Fibroblast of mammary gland (primary cell): ENCODE measurements at places on chromosomes 5 and 9.

DNA sequence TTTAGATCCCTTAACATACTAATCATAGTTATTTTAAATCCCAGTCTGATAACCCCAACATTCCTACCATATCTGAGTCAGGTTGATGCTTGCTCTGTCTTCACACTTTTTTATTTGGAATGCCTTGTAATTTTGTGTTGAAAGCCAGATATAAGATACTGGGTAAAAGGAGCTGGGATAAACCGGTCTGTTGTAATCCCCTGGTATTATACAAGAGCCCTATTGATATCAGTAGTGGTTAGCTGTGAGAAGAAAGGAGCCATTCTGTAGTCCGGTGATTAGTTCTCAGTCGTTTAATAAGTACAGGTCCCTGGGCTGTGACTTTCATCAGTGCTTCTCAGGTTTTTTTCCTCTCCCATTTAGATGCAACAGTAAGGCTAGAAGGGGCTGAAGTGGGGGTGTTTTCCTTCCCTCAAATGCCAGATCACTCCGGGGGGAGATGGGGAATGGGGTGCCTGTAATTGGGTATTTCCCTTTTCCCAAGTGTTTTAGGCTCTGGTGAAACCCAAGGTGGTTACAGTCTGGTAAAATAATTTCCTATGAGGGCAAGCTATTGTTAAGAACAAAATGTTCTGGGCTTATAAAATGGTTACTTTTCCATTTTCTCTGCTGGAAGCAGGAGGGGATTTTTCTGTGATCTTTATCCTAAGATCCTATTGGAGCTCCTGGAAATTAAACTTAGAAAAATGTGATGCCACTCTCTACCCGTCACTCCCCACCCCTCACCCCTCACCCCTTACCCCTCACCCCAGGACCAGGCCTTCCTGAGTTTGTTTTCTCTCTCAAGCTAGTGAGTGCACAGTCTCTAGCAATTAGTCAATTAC, 72.7 kb downstream of the KCNN2 start:
- no peak for DNase-seq

DNA sequence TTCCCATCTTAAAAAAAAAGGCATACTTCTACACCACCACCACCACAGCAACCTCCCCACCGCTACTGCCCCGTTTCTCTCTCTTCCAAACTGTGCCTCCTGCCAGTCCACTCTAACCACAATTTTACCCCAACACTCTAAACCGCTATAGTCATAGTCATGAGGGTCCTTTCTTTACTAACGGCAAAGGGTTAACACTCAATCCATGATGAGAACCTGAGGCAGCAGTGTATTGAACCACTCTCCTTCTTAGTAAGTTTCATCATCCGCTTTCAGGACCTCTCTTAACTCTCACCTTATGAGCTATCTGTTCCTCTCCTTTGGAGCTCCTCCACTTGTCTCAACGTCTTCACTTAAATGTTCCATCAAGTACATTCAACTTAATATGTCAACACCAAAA, 34.0 kb downstream of the IDNK start:
- no peak for DNase-seq

DNA sequence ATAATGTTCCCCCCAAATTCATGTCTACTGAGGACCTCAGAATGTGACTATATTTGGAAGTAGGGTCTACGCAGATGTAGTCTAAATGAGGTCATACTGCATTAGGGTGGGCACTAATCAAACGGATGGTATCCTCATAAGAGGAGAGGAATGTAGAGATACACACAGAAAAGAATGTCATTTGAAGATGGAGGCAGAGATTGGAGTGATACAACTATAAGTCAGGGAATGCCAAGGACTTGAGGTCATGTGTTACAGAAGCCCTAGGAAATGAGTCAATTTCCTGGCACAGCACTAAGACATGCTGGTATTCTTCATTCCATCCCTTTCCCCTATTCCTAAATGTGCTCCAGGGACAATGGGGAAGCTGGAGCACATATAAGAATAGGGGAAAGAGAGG, 758 bp upstream of the PDCD1LG2 start:
- DNase-seq = peak; percentile 95

GRCh38 chr9:76600007-76600615, 141.1 kb downstream of the GCNT1 start:
- DNase-seq = no peak

GRCh38 chr9:137968235-137968634, 90.7 kb downstream of the CACNA1B start:
- no peak for DNase-seq

DNA sequence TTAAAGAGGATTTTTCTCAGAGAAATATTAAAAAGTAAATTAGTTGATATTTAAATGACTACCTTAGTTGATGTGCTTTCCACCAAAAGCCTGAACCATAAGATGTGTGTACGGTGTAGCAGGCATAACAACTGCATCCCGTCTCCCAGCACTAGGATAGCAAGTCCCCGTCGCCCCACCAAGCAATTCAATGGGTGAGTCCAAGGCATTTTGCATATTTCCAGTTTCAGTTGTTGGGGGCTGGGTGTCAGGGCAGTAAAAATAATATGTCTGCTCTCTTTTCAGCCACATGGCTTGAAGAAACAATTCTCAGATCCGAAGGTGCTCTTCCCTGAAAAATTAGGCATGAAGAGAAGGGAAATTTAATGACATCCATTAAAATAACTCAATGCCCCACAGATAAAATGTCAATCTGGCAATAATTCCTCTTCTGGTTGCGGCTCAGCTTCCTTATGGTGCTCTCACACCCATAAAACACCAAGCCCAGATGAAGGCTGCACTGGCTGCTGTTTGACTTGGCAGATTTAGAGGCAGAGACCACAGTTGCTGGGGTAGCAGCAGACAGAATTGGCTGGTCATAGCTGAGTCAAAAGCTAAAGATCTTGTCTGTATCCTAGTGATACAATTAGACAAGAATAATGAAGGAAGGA, 124.4 kb upstream of the ADCY2 start:
- DNase-seq = no peak

- DNase-seq = no peak
Measured at GRCh38 chr5:158857976-158858375, 241.7 kb downstream of the EBF1 start.

DNA sequence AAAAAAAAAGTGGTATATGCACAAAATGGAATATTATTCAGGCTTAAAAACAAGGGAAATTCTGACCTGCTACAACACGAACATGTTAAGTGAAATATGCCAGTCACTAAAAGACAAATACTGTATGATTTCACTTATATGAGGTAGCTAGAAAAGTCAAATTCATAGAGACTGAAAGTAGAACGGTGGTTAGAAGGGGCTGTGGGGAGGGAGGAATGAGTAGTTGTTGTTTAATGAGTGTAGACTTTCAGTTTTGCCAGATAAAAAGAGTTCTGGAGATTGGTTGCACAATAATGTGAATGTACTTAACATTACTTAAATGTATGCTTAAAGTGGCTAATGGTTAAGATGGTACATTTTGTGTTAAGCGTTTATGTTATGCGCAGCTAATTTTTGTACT, 79.5 kb upstream of the IL12B start:
- no peak for DNase-seq

DNA sequence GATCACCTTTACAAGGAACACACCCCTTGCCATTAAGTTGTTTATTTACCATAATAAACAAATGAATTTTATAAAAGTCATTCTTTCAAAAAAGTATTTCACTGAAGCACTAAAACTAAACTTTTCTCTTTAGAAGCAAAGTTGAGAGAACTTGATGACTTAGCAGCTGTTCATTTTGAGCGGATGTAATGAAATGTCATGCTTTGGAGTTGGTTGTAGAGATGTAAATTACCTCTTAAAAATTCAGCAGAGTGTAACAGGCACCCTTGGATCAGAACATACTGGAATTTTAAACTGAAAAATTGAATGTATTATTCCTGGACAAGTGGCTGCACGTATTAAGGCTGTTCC, 617.2 kb downstream of the PDE4D start:
- peak; percentile 2 for DNase-seq

DNA sequence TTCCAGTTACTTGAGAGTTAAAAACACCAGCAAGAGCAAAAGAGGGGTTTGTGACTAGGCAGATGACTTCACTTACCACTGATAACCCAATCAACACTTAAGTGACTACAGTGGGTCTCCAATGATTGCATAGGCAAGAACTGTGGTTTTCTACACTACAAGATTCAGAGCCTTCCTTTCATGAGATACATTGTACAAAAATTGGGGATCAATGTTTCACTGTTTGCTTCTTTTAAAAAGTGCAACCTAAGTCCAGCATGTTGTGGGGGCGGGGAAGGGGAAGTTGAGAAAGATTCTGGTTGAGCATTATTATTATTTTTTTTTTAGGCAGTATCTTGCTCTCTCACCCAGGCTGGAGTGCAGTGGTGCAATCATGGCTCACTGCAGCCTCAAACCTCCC, 3.6 kb downstream of the IQGAP2 start:
- no peak for DNase-seq

GRCh38 chr5:54994628-54995027, 9.2 kb upstream of the ESM1 start:
- no peak for DNase-seq

- peak; percentile 52 for DNase-seq
Measured at GRCh38 chr5:173582216-173583111, 34.0 kb downstream of the BOD1 start.

DNA sequence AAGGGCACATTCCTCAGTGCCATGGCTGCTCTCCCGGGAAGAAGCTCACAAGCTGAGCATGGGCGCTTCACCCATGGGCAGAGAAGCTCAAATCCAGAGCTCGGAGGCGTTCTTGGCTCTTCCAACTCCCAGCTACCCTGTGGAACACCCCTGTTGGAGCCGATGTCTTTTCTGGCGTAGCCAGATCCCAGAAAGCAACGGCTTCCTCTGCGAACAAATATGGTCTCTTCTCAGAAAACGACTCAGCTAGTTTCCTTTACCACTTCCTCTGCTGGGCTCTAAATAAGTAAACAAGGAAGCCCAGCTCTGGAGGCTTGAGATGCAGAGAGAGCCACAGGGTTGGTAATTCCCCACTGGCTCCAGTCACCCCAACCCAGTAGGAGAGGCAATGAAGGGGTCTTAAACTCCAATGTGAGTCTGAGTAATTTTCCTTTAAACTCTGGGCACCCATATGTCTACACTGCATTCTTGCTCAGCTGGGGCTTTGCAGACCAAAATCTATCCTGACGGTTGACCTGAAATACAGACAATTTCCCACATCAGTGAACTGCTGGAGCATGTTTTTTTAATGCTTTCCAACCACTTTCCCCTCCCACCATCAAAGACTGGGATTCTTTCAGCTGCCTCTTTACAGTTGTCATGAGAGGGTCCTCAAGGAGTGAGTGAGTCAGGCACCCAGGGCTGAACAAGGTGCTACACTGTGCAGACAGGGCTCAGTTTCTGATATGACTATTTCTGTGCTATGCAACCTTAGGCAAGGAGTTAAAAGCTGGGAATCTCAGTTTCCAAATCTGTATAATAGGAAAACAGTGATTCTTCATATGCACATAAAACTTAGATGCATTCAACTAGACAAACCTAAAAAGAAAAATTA, at the start of gene LCP2:
TSS of gene LCP2 (minus strand) at position 189 of the 874 bp plus-strand sequence. CDS start at position 23, 166 bp downstream.
- DNase-seq = no peak

- no peak for DNase-seq
Measured at GRCh38 chr9:89723469-89724100, 118.8 kb downstream of the GADD45G start.

DNA sequence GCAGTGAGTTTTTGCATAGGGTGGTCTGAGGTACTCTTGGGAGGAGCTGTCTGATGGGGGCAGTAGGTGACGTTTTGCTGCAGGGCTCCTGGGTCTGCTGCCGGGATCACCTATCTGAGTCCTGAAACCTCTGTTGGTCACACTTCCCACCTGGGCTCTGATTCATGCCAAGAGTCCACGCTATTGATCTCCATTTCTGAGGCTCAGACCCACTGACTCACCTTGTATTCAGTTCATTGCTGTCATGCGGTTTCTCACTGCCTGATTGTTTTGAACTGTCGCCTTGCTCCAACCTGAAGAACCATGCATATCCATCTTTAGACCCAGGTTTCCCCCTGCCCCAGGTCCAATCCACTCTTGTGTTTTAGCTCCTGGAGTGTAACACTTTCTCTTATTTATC, 101.3 kb downstream of the NPR3 start:
- no peak for DNase-seq

DNA sequence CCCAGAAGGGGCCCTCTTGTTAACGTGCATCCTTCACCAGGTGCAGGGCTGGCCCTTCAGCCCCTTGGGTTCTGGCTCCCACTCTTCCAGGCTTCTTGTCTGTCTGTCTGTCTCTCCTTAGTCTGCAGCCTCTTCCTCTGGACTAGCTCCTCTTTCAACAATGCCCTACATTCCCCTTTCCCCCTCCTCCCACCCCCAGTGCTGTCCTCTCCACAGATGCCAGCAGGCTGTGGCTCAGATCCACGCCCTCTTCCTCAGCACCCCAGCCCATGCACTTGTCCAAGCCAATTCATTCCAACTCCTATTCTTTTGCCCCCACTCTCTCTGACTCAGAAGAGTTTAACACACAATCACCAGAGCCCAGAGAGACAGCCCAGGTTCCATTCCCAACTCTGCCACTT, 45.2 kb upstream of the ALDH1B1 start:
- DNase-seq = no peak

DNA sequence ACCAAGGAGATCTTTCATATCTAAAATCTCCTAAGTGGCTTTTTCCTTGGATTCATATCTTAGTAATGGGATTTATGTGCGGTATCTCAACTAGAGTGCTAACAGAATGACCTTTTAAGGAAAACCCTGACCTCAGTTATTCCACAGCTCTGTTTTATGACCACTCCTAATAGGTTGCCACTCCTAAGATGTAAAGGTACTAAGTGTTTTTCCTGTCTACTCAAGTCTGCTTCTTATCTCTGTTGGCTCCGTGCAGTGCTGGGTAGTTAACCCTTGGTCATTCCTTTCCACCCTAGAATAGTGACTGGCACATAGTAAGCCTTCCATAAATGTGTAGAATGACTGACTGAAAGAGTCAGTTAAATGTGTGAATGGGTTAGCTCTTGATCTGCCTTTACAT, 161.4 kb downstream of the DOCK2 start:
- DNase-seq = no peak

GRCh38 chr5:393846-394275, 49.1 kb upstream of the EXOC3 start:
- no peak for DNase-seq

GRCh38 chr9:136854113-136854841, 2.1 kb downstream of the MAMDC4 start:
- DNase-seq = no peak

DNA sequence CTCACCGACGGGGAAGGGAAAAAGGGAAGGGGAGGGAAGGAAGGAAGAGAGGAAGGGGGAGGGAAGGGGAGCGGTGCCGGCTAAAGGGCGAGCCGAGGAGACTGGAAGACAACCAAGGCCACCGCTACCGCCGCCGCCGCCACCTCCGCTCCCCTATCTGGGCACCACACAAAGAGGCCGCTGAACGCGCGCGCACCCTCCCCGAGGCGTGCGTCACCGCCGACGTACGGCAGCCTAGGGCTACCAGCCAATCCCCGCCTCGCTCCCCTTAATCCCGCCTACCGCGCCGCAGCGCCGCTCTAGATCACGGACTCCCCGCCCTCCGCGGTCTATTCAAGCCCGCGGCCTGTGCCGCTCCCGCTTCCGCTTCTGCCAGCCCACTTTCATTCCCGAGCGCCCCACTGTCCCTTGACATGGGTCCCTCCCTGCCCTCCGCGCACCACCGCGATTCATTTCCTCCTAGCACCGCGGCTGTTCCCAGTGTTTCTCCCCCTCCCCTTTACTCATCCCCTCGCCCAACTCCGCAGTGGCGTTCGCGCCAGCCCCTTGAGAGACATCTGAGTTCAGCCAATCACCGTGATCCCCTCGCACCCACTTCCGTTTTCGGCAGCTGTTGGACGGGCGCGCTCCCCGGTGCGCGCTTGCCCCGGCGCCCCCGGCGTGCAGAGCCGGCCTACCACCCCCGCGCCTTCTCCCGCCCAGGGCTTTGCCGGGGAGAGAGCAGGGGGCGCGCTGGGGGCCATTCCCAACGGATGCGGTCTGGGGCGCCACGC, at the start of gene HNRNPA0:
TSS of gene HNRNPA0 (minus strand) at position 176 of the 773 bp plus-strand sequence. CDS start 297 bp downstream, outside the sequence.
- peak; percentile 96 for DNase-seq

GRCh38 chr9:76374783-76375559, 19.3 kb downstream of the RFK start:
- peak; percentile 96 for DNase-seq
